WTC11 (cell line): ENCODE measurements at places on chromosomes 11 and 22. TPM values are rescaled to one million over a fixed set of nuclear protein-coding genes. Genes with fewer than 3 reads are reported as not detected.

DNA sequence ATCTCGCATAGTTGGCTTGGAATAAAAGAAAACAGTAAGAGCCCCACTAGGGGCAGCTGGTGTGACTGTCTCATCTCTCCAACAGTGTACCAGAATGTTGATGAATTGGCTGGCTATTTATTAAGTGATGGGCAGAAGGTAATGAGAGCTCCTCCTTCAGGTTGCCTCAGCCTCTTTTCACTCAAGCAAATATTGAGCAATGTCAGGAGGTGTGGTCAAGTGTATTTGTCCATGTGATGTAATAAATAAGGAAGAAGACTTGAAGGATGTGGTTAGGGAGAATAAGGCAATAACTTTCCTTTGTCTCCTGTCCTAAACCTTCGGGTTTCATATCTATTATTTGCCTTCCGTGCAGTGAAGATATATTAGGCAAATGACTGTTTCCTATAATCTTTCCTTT lies at the start of gene TCN1:
Gene TCN1 (minus strand): TSS at position 91 of the 400 bp plus-strand sequence. CDS start 17 bp downstream, at position 74.
- no peak for DNase-seq

GRCh38 chr11:24635588-24636290 lies 138.9 kb downstream of the LUZP2 start:
- DNase-seq = no peak

GRCh38 chr11:3920148-3920852 lies 64.8 kb downstream of the STIM1 start:
- DNase-seq = no peak

- peak; percentile 94 for DNase-seq
Measured at GRCh38 chr22:17121233-17122195, at the start of gene TMEM121B. Gene TMEM121B, minus strand, starts transcription at chr22:17121360. Its CDS starts 233 bp downstream, at chr22:17121127.

Gene SAMM50
- total RNA-seq = 59.3 to 72.1 TPM (median 62.1 TPM) in 3 replicates
